Gastrocnemius medialis (tissue), 4 donors: ENCODE measurements at places on chromosomes 3 and 15. TPM values are rescaled to one million over a fixed set of nuclear protein-coding genes. Genes with fewer than 3 reads are reported as not detected.

- no peaks in the 10 kb centered on the region for H3K27me3 ChIP-seq
- H3K4me1 ChIP-seq, result no peaks in the 10 kb centered on the region
- no peaks in the 10 kb centered on the region for H3K36me3 ChIP-seq
Observed at GRCh38 chr3:164306042-164306441, 772.3 kb downstream of the SI start.

- no peaks in the 10 kb centered on the region for H3K36me3 ChIP-seq
- no peak for DNase-seq
- H3K4me3 ChIP-seq, result no peak overlapping the region
- H3K4me1 ChIP-seq, result no peaks in the 10 kb centered on the region
- H3K27ac ChIP-seq, result no peak overlapping the region
Observed at GRCh38 chr3:115825046-115825445, 201.7 kb downstream of the GAP43 start.

DNA sequence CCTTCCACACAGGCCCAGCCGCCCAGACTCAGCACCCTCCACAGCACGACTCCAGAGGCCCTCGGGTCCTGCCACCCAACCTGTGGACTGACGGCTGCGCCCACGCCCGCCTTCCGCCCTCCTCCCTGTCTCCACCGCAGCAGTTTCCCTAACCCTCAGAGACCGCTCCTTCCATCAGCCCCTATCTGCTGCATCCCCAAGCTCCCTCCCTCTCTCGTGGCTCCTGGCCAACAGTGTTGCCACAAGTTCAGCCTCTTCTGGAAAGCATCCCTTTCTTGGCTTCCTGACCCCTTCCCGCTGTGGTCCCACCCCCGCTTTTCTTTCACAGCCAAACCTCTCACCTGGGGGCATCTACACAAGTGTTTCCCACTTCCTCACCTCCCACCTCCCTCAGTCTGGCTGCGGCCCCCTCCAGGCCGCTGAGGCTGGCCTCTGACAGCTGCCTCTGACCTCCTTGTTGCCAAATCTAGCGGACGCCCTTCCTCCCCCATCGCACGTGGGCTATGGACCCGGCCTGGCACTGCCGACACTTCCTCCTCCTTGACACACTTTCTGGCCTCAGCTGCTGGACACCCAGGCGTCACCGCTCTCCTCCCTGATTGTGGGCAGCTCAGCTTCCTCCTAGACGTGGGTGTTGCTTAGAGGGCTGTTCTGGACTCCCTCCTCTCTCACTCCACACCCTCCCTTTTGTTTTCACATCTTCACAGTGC lies 168.8 kb upstream of the TLE3 start:
- no peaks in the 10 kb centered on the region for H3K36me3 ChIP-seq
- no peaks in the 10 kb centered on the region for H3K27me3 ChIP-seq
- peak overlapping the region; percentile 15 for H3K27ac ChIP-seq
- DNase-seq, result peak; percentile 71
- peaks cover 60% of the 10 kb centered on the region for H3K4me1 ChIP-seq

- H3K4me3 ChIP-seq, result no peak overlapping the region
- H3K27ac ChIP-seq, result no peak overlapping the region
- no peaks in the 10 kb centered on the region for H3K27me3 ChIP-seq
- H3K4me1 ChIP-seq, result no peaks in the 10 kb centered on the region
Observed at GRCh38 chr3:2897821-2898220, 212.4 kb downstream of the IL5RA start.

- no peaks in the 10 kb centered on the region for H3K27me3 ChIP-seq
- H3K36me3 ChIP-seq, result no peaks in the 10 kb centered on the region
- H3K4me3 ChIP-seq, result no peak overlapping the region
- H3K4me1 ChIP-seq, result no peaks in the 10 kb centered on the region
- no peak for DNase-seq
Observed at GRCh38 chr3:181264486-181264885, 274.9 kb upstream of the DNAJC19 start.

DNA sequence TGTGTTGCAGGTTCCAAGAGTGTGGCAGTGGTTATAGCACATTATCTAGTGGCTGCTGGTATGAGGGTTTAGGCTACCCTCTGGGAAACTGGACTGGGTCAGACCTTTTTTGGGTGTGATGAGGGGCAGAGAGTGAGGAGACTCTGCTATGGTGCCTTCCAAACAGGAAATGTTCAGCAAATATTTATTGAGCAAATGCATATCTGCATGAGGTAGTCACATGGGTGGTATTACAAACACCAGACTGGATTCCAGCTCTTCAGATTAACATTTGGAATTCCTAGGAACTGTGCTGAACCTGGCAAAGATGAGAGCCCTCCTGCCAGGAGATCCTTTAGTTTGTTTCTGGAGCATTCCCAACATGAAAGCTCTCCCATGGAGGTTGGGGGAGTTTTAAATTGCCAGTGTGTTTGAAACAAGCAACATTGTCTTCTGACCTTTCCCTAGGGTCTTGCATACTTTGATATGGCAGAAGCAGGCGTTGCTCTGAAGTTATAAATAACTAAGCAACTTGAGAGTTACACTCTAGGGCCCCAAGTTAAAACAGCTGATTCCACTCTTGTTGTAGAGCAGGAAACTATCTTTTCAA lies 341.2 kb upstream of the C2CD4B start:
- no peak for DNase-seq
- peaks cover 44% of the 10 kb centered on the region for H3K4me1 ChIP-seq
- peak overlapping the region; percentile 68 for H3K27ac ChIP-seq
- no peak overlapping the region for H3K4me3 ChIP-seq
- H3K36me3 ChIP-seq, result no peaks in the 10 kb centered on the region
- no peaks in the 10 kb centered on the region for H3K27me3 ChIP-seq

DNA sequence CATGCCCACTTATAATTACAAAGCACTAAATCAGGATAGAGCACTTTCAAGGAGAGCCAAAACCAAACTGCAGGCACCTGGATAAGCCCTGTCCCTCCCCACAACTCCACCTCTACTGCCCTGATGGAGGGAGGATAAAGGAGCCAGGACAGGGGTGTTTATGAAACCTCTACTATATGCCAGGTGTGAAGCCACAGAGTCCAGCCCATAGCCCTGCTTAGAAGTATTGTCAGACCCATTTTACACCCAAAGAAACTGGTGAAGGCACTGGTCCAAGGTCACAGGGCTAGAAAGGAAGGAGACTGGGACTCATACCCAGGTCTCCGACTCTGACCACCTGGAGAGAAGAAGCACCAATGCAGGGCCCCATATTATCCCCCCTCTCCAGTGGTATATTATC lies 48.7 kb downstream of the SH3BP5 start:
- H3K4me1 ChIP-seq, result peaks cover 41% of the 10 kb centered on the region
- no peak overlapping the region for H3K4me3 ChIP-seq
- H3K27me3 ChIP-seq, result no peaks in the 10 kb centered on the region
- H3K36me3 ChIP-seq, result no peaks in the 10 kb centered on the region
- H3K27ac ChIP-seq, result no peak overlapping the region
- DNase-seq, result no peak

- DNase-seq, result no peak
- H3K4me3 ChIP-seq, result no peak overlapping the region
- peak overlapping the region; percentile 69 for H3K27ac ChIP-seq
- H3K27me3 ChIP-seq, result no peaks in the 10 kb centered on the region
- peaks cover 42% of the 10 kb centered on the region for H3K4me1 ChIP-seq
- H3K36me3 ChIP-seq, result no peaks in the 10 kb centered on the region
Observed at GRCh38 chr15:85649372-85649771, 145.4 kb downstream of the KLHL25 start.

DNA sequence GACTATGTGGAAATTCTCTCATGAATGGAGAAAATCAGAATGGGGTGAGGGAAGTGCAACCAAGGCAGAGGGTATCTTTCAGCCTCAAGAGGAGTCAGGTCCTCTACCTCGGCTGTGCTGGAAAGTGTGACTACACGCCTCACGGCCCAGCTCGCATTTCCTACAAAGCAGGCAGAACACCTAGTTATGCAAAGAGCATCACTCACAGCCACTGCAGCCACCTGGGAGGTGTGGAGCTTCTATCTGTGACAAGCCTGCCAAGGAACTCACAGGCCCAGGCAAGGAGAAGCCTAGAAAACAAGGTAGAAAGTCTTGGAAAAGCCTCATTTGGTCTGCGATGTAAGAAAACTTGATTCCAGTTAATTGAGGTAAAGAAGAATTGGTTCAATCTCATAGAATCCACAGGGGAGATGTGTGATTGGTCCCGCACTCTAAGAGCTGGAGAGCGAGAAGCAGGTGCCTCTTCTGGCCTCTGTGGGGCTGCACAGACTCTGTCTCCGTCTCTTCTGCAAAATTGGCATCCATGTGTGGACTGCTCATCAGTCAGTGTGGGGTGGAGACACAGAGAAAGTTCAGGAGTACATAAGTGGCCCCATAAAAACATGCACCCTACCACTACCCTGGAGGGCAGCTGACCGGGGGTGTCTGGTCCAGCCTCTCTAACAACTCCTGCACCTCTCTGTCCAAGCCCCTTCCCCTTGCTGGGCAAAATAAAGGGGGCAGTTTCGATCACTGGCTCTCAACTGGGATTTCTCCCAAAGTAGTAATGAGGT lies 76.8 kb downstream of the TAMM41 start:
- no peaks in the 10 kb centered on the region for H3K36me3 ChIP-seq
- no peaks in the 10 kb centered on the region for H3K27me3 ChIP-seq
- no peak for DNase-seq
- H3K4me1 ChIP-seq, result no peaks in the 10 kb centered on the region

GPR62 gene
- total RNA-seq, result 2.5 TPM

SLC9A9 gene
- 1.7 TPM for total RNA-seq

TTLL13 gene
- total RNA-seq, result not detected

ENTPD3 gene
- 0.55 TPM for total RNA-seq
